ENCODE measurements at places on chromosomes 4 and X. TPM values are rescaled to one million over a fixed set of nuclear protein-coding genes. Genes with fewer than 3 reads are reported as not detected.

The IBSP gene
- not detected for total RNA-seq

The STPG2 gene
- 2.5 TPM for total RNA-seq

GRCh38 chrX:108439426-108439942, at the start of gene COL4A5:
TSS of gene COL4A5 (plus strand) at chrX:108439838. CDS start at chrX:108440126, 288 bp downstream.
- peak; percentile 39 for DNase-seq

- DNase-seq = no peak
Observed at GRCh38 chr4:11470438-11471045, 41.8 kb upstream of the HS3ST1 start.

- no peak for DNase-seq
Observed at GRCh38 chr4:110119337-110119736, 79.1 kb downstream of the ELOVL6 start.

- no peak for DNase-seq
Observed at GRCh38 chr4:15262396-15262795, 165.4 kb upstream of the C1QTNF7 start.

GRCh38 chr4:33400504-33400903, 2680.3 kb downstream of the PCDH7 start:
- no peak for DNase-seq

DNA sequence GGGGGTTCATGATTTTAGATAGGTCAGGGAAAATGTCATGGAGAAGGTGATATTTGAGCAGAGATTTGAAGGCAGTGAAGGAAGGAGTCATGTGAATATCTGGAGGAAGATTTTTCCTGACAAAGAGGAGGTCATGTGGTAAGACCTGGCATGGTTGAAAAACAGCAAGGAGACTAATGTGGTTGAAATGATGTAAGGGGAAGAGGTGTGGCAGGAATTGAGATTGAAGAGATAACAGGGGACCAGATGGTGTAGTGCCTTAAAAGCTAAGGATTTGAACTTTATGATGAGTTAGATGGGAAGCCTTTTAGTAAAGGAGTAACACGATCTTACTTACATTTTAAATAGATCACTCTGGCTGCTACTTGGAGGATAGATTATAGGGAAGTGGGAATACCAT, 210.9 kb downstream of the RTL9 start:
- DNase-seq = no peak

DNA sequence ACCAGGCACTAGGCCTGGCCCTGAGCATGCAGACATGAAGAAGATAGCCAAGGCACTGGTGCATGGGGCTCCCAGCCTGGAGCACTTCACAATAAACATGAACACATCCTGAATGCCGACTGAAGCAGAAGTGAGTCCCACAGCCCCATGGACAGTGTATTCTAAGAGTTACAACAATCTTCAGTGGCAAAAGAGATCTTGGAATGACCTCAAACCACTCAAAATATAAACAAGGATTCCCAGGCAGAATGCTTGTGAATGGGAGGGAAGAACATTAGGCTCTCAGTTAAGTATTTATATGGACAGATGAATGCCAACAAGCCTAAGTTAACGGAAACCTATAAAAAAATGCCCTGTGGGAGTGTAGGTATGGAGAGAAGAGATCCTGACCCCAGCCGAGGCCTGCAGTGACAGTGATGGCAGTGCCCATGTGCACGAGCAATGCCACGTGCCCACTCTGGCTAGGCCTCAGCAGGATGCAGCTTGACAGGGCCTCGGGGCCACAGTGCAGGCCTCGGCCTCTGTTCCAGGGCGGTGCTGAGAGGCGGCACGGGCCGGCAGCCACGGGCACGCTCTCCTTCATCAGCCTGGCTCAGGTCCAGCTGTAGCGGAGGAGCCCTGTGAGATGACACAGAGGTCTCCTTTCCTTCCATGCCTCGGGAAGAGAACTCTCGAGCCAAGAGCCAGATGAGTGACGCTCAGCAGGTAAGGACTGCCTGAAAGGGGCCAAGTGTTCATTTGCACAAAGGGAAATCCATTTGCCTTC, 49.2 kb downstream of the IRF2 start:
- no peak for DNase-seq

All from upper lobe of left lung (tissue), 6 donors.